Activated T-cell treated with anti-CD3 and anti-CD28 coated beads, Interleukin-2, amount 50 U/mL, for 4 hours (primary cell): ENCODE measurements at places on chromosomes 1 and 21.

- DNase-seq: no peak
Measured at GRCh38 chr21:39788383-39788782, 43.4 kb downstream of the IGSF5 start.

- DNase-seq: no peak
Measured at GRCh38 chr21:44408226-44408625, 47.1 kb upstream of the LRRC3 start.

DNA sequence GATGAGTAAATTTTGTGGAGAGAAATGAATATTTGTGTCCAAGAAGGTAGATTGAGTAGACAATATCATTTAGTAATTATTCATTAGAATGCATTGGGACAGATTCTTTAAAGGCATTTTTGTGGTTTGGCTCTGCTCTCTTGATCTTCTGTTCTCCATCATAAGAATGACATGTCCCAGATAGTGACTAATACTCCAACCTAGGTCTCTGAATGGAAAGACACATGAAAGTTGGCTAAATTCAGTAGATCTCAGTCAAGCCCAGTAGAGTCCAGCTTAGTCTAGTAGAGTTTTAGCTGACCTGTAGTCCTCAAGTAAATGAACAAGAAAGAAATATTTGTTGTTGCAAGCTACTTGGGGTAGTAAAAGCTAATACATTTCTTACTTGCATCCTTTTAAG is 61.8 kb upstream of the DNAH14 start:
- DNase-seq: no peak

GRCh38 chr1:177185209-177185608 is 14.5 kb downstream of the BRINP2 start:
- DNase-seq: no peak

DNA sequence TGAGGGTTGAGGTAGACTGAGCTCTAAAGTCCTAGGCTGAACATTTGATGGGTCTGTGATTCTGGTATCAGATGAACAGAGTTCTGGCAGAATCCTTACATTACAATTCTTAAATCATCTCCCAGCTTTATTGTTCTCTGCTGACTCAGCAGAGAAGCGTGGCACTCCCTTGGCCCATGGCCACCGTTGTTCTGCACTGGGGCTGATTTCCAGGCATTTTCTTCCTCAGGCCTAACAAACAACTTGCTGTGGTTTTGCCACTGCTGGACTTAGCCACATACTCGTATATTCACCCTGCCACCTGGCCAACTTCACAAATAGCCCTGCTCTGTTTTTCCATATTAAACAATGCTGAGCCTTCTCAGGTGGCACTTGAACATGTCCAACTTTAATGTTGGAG is 223.2 kb downstream of the TNR start:
- DNase-seq: no peak

GRCh38 chr21:44867999-44868700 is 5.3 kb downstream of the PTTG1IP start:
- no peak for DNase-seq

GRCh38 chr1:16243936-16244649 is 7.1 kb upstream of the CPLANE2 start:
- peak; percentile 72 for DNase-seq

DNA sequence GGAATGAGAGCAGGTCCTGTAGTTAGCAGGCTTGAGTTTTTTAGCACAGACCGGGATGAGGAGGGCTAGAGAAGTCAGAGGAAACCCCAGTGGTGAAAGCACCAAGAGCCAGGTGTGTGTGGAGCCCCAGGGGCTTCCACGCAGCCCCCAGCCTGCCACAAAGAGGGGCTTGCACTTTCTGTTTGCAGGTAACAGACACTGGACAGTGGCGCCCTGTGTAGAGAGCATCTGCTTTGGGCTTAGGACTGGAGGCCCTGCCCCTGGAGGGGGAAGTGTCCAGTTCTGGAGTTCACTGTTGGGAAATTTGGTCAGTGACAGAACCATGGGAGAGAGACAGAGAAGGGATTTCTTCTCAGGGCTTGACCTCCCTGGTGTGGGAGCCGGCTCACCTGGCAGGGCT is 19.5 kb downstream of the AGT start:
- no peak for DNase-seq
